Activated CD4-positive, alpha-beta T cell treated with anti-CD3 and anti-CD28 coated beads, Interleukin-2, amount 50 U/mL, for 24 hours (primary cell): ENCODE measurements at places on chromosomes 3 and 15.

DNA sequence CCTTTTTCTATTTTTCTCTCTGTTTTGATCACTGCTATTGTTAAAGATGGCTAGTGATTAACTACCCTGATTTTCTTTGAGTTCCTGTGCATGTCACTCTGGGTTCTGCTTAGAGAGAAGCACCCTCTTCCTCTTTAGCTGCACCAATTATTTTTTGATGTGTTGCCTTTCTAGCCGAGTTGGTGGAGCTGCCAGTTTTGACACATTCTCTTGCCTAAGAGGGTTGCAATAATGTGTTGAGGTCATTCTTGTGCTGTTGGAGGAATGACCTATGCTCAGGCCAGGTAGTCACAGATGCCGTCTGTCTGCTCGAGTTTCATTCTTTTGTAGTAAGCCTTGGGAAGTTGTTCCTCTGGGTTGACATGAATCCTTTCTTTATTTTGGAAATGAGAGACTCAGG, 84.6 kb upstream of the DPH6 start:
- DNase-seq: no peak

DNA sequence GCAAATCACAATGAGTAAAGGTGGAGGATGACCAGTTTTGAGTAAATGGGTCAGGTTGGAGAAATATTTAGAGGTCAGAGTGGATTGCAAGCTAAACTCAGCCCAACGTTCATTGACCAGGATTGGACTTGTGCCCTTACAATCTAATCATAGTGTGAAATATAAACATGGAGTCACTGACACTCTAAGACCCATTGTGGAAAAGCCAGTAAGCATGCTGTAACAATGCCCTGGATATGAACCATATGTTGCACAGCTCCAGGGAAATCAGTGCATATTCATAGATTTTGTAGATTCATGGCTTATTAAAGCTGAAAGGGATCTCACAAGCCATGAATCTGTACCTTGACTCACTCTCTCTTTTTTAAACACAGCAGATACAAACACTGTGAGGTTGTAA, 660.2 kb upstream of the LMCD1 start:
- no peak for DNase-seq

DNA sequence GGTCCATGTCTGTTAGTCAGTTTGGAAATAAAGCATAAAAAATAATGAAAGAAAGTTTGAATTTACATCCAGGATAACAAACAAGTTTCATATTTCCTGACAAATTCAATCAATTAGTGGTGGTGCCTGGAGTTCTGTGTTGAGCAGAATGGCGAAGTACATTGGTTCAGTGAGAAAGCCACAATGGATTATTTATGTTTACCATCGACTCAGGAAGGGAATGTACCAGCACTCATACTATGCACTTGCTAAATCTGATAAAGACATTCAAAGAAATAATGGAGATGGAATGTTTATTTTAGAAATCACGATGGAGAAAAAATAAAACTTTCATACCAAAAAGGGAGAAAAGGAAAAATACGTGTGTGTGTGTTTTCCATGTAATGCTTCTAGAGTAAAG, 45.3 kb upstream of the MME start:
- no peak for DNase-seq

DNA sequence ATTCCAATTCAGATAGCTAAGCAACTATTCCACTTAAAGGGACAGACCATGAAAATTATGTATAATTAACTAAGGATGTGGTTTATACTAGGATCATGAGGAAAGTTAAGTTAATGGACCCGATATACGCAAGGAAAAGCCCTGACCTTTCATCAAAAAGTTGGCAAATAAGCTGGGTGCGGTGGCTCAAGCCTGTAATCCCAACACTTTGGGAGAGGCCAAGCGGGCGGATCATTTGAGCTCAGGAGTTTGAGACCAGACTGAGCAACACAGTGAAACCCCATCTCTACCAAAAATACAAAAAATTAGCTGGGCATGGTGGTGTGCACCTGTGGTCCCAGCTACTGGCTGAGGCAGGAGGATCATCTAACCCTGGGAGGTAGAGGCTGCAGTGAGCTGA, 39.6 kb downstream of the SCAP start:
- no peak for DNase-seq

DNA sequence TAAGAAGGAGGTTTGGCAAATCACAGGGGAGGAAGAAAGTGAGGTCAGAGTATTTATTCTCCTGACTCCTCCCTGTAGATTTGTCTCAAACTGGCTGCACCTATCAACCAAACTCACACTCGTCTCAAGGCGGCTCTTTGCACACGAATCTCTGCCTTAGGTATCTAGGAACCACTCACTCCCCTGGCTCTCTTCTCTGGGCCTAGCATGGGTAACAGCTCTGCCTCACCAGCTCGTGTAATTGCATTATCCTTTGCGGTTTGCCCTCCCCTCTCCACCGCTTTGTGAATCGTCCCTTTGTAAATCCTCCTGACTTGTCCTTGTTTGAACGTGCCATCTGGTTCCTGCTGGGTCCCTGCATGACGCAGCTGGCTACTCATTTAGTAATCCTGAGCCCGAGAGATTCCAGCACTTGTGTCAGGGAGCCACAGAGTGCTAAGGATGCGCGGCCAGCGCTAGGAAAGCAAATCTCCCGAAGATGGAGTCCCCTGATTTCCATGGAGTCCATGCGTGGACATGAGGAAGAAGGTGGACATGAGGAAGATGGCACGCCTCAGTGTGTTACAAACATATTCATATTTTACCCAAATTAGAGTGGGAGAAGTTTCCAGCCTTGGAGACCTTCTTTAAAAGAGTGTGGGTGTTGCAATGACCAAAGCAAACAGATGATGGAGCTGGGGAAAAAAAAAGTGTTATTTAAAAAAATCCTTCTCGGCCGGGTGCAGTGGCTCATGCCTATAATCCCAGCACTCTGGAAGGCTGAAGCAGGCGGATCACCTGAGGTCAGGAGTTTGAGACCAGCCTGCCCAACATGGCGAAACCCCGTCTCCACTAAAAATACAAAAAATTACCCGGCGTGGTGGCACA, 26.7 kb downstream of the NRROS start:
- no peak for DNase-seq

GRCh38 chr15:38810686-38811085, 246.1 kb upstream of the RASGRP1 start:
- DNase-seq: no peak

DNA sequence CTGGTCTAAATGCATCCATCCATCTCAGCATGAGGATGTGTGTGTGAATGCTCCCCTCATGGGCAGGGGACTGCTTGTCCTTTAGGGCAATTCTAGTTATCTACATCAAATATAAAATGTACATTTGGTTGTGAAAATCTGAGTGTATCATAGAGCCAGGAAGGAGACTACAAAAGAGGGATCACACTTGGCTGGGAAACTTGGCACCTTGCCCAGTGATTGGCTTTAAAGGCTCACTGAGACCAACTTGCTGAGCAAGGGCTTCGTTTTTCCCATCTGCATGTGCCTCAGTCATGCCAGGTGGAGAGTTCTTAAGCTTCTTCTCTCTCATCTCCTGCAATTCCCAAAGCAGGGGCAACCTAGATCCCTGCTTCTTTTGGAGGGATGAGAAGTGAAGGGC, 5.2 kb downstream of the CAPN3 start:
- no peak for DNase-seq

DNA sequence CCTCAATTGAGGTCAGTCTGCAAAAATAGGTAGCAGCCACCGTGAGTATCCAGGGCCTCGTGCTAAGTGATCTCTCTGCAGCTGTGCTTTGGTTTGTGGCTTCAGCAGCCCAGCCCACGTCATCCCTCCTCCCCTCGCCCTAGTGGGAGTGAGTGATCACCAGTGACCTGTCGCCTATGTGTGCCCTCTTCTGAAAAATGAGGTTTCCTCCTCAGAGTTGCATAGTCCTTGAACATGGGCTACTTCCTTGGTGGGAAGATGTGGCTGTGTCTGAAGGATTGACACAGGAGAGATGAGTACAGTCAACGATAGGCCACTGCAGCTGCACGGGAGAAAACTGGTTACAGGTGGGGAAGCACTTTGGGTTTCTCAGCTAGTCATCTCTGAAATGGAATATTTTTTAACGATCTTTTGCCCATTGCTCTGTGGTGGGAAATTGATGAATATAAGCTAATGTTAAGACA, 144.8 kb upstream of the BHLHE40 start:
- peak; percentile 62 for DNase-seq

- no peak for DNase-seq
Measured at GRCh38 chr3:97835761-97836160, 13.9 kb downstream of the CRYBG3 start.
